ENCODE measurements at places on chromosomes 11 and 22.

- no peak for DNase-seq
Observed at GRCh38 chr11:93784935-93785360, 866 bp downstream of the MED17 start.

DNA sequence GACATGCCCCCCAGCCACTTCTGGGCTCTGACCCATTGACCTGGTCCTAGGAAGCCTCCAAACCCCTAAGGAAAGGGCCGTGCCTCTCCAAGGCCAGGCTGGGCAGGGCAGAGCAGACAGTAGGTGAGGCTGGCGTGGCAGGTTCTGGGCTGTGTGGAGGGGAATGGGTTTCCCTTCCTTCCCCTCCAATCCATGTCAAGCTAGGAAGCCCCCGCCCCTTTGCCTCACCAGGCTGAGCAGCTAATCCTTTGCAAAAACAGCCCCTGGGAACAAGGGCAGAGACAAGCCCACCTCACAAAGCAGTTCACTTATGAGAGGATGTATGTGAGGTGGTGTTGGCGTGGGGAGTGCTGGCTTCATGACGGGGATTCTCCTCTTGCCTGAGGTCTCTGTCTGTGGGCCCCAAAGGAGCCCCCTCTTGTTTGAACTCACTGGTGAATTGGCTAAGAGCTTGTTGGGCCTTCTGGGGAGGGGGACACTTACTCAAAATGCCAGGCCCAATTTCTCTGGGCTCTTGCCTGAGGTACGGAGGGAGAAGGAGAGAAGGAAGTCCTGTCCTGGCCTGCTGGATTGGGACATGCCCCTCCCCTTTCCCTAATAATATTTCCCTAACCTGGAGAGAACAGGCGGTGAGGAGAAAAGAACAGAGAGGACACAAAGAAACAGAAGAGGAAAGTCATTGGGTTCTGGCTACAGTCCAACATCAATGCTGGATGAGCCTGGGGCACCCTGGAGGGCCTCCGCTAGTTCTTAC, 1.6 kb upstream of the TRIM29 start:
- no peak for DNase-seq

DNA sequence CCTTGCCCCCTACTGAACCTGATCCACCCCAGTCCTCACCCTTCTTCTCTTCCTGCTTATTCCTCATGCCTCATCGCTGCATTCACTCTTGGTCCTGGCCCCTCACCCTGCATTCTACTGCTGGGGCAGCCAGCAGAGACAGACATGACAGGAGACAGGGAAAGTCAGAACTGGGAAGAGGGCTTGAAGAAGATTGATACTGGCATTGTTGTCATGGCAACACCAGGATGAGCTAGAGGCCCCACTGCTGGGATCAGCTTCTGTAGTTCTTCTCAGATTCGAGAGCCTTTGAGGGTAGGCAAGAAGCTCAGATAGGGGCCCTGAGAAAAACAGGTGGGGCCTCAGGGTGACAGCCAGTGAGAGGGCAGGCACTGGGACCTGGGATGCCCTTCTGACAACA, 264.3 kb downstream of the MIAT start:
- DNase-seq: no peak

GRCh38 chr11:12057299-12057980, 49.0 kb upstream of the DKK3 start:
- no peak for DNase-seq

All from NCI-H460 (cell line).